Caki2 (cell line): ENCODE measurements at places on chromosomes 7 and 10. TPM values are rescaled to one million over a fixed set of nuclear protein-coding genes. Genes with fewer than 3 reads are reported as not detected.

The NXPH1 gene
- 0.14 TPM in 1 of 2 replicates, not detected in the other for total RNA-seq

The ACTL6B gene
- not detected in 2 replicates for total RNA-seq

The NEUROD6 gene
- not detected in 2 replicates for total RNA-seq

The PRLHR gene
- not detected in 2 replicates for total RNA-seq

GRCh38 chr10:33010132-33011037, 52.4 kb upstream of the ITGB1 start:
- DNase-seq = peak; percentile 98

- peak; percentile 63 for DNase-seq
These were observed 576 bp upstream of the CSGALNACT2 start for GRCh38 chr10:43137717-43138020.

DNA sequence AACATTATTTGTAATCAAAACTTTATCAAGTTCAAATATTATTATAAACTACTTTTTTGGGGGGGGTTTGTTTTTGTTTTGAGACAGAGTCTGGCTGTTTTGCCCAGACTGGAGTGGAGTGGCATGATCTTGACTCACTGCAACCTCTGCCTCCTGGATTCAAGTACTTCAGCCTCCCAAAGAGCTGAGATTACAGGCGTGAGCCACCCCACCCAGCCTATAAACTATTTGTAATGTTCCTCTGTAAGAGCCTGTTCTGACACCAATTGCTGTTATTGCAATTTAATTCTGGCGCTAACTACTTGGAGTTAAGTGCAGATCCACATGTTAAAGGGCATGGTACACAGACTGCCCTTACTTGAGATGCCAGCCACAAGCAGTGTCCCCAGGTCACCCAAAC, 478.1 kb upstream of the NRP1 start:
- DNase-seq = no peak

DNA sequence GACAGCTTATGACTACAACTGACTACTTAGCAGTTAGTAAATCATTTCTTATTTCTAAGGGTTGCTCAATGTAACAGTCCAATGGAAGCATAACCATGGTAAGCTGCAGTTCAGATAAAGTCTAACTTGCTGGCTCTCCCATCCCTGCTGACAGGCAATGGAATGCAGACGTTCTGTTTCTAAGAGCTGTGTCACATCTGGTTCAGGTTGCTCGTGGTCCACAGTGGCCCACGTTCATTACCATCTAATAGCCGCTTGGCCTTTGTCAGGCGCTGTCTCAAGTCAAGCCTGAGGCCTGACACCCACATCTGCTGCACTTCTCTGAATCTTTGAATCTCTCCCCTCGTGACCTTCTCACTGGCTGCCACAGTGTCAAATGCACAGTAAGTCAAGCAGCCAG, 240.8 kb downstream of the FGFR2 start:
- no peak for DNase-seq

DNA sequence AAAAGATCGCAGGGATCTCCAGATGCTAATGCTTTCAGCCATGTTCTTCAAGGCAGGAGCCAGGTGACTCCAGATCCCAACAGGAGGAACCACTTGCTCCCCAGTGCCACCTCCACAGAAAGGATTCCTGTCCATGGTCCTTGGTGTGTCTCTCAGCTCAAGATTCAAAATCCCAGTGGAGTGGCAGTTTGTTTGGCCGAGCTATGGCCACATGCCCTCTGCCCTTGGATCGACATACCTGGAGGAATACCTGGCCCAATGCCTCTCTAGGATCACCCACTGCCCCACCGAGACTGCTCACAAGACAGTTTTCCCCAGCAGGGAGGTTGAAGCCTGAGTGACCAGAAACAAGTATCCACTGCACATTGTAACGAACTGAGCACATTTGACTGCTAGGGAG, 3.9 kb upstream of the GPRIN2 start:
- DNase-seq = no peak

GRCh38 chr7:50472427-50472826, 22.3 kb upstream of the FIGNL1 start:
- DNase-seq = no peak

GRCh38 chr10:121988361-121989324, at the start of gene TACC2:
TSS of gene TACC2 (plus strand) at chr10:121989163. CDS start at chr10:122021982, 32,819 bp downstream.
- no peak for DNase-seq

- DNase-seq = no peak
These were observed 14.4 kb downstream of the KIAA1217 start for GRCh38 chr10:24223341-24223740.

DNA sequence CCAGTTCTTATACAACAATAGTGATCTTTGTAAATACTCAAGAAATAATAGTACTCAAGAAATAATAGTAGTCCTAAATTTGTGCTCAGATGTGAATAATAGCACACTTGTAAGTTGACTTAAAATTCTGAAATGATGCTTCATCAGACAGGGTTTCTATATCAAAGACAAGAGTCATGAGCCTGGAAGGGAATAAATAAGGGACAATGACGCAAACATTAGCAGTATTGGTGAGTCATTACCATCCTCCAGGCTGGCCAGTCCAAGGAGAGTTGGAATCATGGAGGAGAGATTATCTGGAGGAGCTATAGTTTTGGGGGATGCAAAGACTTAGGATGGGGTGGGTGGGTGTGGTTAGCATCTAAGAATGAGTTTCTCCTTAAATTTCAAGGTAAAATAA, 6.1 kb upstream of the SH3PXD2A start:
- DNase-seq = no peak

DNA sequence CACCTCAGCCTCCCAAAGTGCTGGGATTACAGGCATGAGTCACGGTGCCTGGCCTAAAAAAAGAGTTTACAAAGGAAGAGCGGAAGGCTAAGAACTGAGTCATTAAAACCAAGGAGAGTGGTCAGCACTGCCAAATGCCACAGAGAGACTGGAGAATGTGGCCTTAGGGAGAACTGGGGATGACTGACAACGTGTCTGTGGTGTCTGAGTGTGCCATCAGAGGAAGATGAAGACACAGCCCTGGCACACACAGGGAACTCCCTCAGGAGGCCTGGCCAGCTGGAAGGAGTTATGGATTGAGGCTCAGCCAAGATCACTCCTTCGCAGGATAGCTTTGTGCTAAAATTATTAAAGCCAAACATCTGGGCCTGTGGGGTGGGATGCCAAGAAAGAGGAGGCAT, 3.9 kb upstream of the INA start:
- peak; percentile 85 for DNase-seq
